ENCODE measurements at places on chromosomes 7 and 10.
A peak's percentile ranks its signal among the peaks of the same experiment; 100 is the strongest.

DNA sequence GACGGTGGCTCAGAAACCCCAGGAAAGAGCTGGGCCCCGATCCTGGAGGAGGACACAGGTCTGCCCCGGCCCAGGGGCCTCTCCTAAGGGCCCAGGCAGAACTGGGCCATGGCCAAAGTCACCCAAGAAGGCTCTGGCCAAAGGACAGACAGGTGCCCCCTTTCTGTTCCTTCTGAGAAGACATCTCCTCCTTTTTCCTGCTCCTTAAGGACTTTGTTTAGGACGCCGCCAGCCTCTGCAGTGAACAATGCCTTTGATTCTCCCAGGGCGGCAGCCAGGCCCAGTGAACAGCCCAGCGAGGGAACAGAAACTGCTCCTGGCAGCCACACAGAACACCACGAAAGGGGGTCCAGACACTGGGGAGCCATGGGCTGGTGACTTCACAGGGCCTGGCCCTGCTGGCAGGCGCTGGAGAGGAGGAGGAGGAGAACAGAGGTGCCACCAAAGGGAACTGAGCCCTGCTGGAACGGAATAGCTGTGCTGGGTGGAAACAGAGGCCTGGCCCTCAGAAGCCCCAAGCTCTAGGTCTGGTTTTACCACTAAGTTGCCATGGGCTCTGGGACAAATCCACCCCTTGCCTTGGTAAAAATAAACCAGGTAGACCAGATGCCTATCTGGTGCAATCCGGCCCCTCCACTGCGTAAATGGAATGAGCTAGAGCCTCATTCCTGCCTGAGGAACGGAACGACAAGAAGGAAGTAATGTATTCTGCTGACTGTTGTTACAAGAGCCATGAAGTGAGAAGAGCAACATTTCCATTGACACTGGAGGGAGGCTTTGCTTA is 163.3 kb upstream of the RHEB start:
- no peak for DNase-seq

- DNase-seq, result peak; percentile 81
These were observed 132.6 kb upstream of the PODXL start for GRCh38 chr7:131688738-131689661.

DNA sequence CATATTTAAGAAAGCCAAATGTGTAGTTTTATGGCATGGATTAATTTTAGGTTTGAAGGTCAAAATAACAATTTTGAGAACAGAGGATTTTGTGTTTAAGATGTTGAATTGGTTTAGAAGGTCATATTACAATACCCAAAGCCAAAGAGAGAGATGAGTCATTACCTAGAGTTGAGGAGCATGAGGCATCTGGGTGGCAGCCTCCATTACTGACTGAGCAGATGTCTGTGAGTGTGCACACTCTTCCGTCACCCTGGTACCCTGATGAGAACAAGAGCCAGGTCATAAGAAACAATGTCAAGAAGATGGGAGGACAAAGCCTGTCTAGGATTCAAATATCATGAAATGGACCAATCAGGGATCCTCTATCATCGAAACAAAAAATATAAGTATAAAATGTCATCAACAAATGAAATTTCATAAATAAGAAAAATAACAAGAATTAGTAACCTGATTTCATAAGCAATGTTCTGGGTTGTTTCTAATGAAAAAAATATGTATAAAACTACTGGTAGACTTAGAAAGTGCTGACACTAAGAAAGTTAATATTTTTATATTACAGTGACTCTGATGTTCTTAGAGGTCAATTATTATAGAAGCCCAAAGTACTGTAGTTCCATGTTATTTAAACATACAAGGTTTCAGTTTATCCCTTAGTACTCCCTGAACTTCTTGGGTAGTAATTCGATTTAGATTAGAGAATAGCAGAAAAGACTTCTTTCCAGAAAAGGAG is 20.0 kb downstream of the CUBN start:
- DNase-seq, result no peak

- DNase-seq, result peak; percentile 4
These were observed 434.3 kb downstream of the MDFIC start for GRCh38 chr7:115356139-115356746.

- DNase-seq, result no peak
These were observed 18.5 kb upstream of the MRC1 start for GRCh38 chr10:17790651-17791050.

- no peak for DNase-seq
These were observed 1.9 kb downstream of the UBN2 start for GRCh38 chr7:139232904-139233303.

Measured in GM20000 (cell line).